Activated CD4-positive, alpha-beta T cell treated with anti-CD3 and anti-CD28 coated beads for 24 hours (primary cell): ENCODE measurements at places on chromosomes 13 and 19.
A peak's percentile ranks its signal among the peaks of the same experiment; 100 is the strongest.

GRCh38 chr19:19554074-19555023 lies 16.3 kb downstream of the CILP2 start:
- DNase-seq = peak; percentile 63

DNA sequence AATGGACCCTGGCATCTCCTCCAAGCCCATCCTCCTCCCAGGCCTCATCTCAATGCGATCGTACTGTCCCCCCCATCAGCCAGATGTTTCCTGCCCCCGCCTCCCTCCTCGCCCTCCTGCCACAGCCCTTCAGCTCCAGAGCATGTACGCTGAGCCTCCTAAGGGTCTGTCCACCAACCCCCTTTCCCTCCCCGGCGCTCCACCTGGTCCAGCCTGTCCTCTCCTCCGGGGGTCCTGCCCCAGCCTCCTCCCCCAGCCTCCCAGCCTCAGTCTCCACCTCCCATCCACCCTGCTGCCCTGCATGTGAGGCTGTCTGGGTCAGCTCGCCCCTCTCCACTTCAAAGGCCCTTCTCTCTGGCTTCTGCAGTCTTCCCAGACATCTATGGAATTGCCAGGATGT lies 4.5 kb downstream of the SIRT2 start:
- DNase-seq = no peak

GRCh38 chr13:27968316-27969081 lies 616 bp downstream of the CDX2 start:
- no peak for DNase-seq

DNA sequence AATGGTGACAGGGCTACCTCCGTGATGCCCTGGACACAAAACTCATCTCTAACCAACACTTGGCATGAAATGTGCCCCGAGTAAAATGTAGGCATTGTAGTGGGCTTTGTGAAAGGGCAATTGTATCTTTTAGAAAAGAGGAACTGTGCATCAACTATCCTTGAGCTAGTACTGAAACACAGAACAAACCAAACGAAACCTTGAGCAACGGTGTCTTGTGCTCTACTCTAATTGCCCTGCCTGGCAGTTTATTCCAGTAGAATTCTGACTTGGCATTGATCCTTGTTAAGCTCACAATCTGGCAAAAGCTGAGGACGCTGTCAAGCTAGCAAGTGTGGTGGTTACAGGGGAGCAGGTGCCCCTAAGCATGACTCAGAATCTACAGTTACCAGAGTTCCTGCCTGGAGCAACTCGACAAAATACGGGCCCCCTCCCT lies 707.1 kb upstream of the SPRY2 start:
- no peak for DNase-seq

DNA sequence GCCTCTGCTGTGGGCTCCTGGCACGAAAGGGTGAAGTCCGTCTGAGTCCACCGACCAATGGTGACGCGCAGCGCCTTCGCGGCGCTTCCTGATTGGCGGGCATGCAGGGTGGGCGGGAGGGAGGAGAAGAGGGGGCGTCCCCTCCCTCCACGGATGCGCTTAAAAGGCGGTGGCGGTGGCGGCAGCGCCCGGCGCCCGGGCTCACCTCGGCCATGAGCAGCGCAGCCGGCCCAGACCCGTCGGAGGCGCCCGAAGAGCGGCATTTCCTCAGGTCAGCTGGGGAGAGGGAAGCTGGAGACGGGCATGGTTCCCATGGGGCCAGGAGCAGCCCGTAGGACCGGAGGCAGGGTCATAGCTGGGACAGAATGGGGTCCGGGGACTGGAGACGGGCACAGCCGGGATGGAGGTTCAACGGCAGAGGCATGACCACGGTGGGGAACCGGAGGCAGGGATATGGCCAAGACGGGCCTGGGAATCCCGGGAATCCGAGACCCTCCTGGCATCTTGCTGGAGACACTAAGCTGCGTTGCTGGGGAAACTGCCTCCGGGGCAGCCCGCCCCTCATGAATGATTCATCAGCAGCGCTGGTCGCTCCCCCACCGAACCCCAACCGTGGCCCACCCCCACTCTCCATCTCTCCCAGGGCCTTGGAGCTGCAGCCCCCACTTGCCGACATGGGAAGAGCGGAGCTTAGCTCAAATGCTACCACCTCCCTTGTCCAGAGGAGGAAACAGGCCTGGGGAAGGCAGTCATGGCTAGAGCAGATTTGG lies at the start of gene YJEFN3:
Gene YJEFN3, plus strand, starts transcription at position 191 of the 770 bp plus-strand sequence. Its CDS starts 22 bp downstream, at position 213.
- no peak for DNase-seq

GRCh38 chr19:45151821-45152503 lies 8.8 kb downstream of the NKPD1 start:
- no peak for DNase-seq
